ENCODE measurements at places on chromosomes 13 and 19. TPM values are rescaled to one million over a fixed set of nuclear protein-coding genes. Genes with fewer than 3 reads are reported as not detected.
A peak's percentile ranks its signal among the peaks of the same experiment; 100 is the strongest.

The CEACAM3 gene
- total RNA-seq = 0.32 TPM

The IL4I1 gene
- total RNA-seq = not detected

The CFAP97D2 gene
- total RNA-seq = not detected

The POU4F1 gene
- not detected for total RNA-seq

The DPF1 gene
- 0.40 TPM for total RNA-seq

DNA sequence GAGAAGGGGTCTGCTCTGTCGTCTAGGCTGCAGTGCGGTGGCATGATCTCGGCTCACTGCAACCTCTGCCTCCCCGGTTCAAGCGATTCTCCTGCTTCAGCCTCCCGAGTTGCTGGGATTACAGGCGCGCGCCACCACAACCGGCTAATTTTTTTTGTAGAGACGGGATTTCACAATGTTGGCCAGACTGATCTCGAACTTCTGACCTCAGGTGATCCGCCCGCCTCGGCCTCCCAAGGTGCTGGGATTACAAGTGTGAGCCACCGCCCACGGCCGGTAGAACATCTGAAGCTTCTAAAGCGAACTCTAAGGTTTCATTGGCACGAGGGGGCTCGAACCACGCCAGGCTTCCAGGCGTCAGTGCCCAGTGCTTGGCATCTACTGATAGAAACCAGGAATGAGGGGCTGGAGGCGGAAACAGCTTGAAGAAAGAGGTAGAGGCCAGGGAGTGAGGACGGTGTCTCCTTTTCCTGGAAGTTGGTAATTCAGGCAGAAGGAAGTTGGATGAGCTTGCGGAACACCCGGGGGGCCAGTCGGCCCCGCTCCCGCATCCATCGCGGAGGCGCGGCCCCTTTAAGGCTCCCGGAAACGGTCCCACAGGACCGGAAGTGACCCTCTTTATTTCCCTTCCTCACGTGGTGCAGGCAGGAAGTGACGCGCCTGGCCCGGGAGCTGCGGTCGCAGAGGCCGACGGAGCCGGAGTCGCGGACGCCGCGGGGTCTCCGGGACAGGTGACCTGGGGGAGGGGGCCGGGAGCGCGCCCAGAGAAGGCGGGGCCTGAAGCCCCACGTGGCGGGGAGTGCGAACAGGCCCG lies at the start of gene CCDC9:
Gene CCDC9, plus strand, starts transcription at position 647 of the 814 bp plus-strand sequence. CDS start 1,876 bp downstream, outside the sequence.
- peak; percentile 97 for DNase-seq

- DNase-seq = no peak
Observed at GRCh38 chr19:56969156-56969555, 128.6 kb upstream of the PEG3 start.

- no peak for DNase-seq
Observed at GRCh38 chr13:94157705-94158218, 321.7 kb downstream of the DCT start.

GRCh38 chr13:75366380-75367280 lies 115.3 kb downstream of the TBC1D4 start:
- DNase-seq = no peak

DNA sequence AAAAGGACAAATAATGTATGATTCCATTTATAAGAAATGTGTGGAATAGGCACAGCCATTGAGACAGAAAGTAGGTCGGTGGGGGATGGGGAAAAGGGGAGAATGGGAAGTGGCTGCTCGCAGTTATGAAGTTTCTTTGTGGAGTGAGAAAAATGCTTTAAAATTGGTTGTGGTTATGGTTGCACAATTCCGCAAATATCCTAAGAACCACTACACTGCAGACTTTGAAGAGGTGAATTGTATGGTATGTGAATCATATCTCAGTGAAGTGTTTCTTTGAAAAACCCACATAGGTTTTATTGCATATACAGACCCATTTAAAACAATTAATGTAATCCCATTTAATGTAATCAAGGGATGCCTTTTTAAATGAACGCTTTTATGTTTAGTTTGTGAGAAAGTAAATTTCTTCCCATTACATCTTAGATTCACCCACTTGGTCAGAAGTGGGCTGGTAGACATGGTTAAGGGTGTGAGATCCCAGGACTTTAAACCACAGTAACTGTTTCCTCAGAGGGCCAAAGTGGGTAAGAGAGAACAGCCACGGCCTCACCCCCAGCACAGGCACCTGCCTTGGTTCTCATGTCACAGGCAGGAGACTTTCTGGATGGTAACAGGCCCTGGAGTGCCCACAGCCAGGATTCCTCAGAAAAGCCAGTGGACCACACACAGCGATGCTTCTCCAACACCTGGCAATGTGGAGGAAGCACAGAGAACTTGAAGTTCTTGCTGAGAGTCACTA lies 119.3 kb upstream of the GJB6 start:
- no peak for DNase-seq

- no peak for DNase-seq
Observed at GRCh38 chr13:23175920-23176319, 4.9 kb upstream of the SGCG start.

DNA sequence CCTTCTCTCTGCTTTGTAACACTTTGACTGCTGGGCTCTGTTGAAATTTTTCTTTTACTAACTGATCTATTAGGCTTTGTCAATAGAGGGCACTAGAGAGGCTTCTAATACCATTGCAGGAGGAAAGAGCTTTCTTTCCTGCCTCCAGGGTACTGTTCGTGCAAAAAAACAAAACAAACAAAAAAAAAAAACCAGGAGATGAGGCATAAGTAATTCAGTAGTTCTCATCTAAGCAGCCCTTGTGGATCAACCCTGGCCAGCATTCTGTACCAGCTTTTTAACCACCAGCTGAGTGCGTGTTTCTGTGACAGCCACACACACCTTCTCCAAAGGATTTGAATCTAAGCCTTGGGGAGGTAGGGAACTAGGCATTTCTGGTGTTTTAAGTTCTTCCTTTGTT lies 1707.6 kb upstream of the SLC10A2 start:
- no peak for DNase-seq

DNA sequence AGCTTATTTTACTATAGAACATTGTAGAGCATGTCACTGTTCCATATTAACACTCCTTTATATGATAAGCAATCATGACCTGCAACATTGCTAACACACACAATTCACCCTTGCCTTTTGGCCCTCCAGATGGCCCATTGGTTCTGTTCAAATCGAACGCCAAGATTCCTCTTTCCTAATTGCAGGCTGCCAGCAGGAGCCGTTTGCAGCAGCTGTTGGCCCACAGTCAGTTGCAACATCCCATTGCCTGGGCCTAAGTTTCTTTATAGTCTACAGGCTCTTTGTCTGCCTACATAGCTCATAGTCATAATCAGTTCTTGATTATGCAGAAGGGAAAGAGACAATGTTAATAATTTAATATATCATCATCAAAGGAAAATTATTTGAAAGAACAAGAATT lies 37.6 kb downstream of the KCTD12 start:
- DNase-seq = peak; percentile 47

DNA sequence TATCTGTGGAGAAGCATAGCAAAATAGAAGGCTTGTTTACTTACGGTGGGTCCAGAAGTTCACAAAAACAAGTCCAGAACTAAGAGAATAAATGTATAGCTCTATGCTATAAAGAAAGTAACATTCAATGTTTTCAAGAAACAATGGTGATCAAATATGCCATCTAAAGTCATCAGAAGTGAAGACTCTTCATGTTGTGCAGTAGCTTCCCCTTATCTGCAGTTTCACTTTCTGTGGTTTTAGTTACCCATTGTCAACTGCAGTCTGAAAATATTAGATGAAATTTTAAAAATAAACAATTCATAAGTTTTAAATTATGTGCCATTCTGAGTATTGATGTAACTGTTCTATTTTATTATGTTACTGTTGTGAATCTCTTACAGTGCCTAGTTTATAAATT lies 72.5 kb downstream of the EDNRB start:
- DNase-seq = no peak

GRCh38 chr13:59607780-59608233 lies 555.9 kb downstream of the DIAPH3 start:
- DNase-seq = no peak

GRCh38 chr19:58367698-58368454 lies 5.3 kb upstream of the ZNF497 start:
- peak; percentile 23 for DNase-seq

DNA sequence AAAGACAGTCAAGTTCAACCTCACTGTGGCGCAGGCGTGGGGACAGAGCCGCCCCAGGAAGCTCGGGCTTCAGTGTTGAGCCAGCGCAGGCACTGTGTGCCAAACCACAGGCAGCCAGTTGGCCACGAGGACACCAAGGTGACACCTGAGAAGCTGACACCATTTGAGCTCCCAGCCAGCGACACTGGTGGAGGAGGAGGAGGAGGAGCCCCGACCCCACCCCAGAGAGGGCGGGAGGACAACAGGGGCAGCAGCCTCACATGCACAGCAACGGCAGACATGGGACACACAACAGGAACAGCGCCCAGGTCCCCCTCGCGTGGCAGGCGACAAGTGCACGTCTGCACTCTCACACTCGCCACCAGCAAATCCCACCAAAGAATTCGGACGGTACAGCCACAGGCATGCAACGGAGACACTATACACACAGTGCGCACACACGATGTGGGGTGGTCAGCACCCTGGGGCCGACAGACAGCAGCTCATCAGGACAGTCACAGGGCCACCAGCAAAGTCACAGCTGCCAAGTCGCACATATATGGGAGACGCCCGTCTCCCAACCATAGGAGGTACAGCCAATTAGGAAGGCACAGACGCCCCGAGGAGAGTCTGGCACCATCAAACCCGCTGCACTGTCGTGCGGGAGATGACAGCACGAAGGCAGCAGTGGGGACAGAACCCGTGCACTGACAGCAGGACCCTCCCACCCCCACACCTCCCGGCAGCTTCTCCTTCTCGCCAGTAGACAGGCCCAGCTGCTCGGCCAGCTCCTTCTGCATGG lies 3.4 kb downstream of the EIF3G start:
- DNase-seq = no peak

GRCh38 chr13:45361596-45362206 lies 20.7 kb upstream of the TPT1 start:
- DNase-seq = no peak

DNA sequence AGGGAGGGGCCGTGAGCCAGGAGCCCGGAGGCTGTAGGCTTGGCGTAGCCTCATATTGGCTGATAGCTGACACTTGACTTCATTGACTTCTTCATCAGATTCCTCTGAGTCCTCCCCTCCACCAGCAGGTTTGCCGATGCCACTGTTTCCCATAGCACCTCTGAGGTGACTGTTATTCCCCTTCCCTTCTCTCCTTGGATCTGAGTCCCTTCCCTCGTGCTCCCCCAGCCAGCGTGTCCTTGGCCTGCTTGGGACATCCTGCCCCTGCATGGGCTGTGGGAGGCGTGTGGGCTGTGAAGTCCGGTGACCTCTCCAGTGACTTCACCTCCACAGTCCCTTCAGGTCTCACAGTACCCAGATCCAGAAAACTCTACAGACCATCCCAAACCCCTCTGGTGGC lies 8.8 kb downstream of the PPP1R37 start:
- DNase-seq = no peak

Data from left ventricle myocardium superior (tissue), 1 donor.